Stimulated activated CD8-positive, alpha-beta memory T cell treated with anti-CD3 and anti-CD28 coated beads, Interleukin-4, amount 100 ng/mL, for 1 hour (primary cell): ENCODE measurements at places on chromosomes 11 and 22.

- no peak for DNase-seq
Observed at GRCh38 chr22:49079027-49079725, 748.5 kb downstream of the BRD1 start.

DNA sequence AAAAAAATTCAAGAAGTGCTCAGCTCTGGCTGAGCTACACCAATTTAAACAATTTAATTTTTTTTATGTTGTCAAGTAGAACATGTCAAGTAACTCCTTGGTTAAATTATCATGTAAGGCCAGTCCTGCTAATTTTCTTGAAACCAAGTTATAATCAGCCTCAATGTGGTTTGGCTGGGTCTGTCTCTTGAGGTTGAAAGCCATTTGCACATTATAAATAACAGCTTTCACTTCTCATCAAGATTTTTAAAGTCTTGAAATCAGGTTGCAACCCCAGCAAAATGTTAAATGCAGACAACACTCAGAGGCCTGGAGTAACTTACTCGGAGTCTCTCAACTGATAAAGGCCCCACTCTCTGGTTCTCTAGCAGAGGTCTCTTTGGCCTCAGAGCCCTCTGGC, 324.4 kb downstream of the BRD1 start:
- DNase-seq: no peak

GRCh38 chr11:133712051-133712560, 133.2 kb downstream of the SPATA19 start:
- no peak for DNase-seq

DNA sequence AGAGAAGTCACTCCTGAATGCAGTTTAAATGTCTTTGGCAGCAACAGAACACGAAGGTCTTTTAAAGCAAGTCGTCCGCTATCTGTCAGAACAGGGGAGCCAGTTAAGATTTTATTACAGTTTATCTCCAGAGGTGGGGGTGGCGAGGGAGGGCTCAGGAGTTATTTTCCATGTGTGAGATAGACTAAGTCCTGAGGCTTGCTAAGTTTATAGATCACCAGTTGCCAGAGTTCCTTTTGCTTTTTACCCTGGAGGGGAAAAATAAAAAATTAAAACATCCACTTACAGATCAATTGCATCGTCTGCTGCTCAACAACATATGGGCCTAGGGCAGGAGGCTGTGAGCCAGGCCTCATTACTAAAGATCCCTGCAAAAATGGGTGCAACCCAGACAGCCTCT, 90.7 kb downstream of the SNX19 start:
- DNase-seq: no peak

GRCh38 chr11:45026835-45027234, 76.2 kb upstream of the TP53I11 start:
- no peak for DNase-seq

DNA sequence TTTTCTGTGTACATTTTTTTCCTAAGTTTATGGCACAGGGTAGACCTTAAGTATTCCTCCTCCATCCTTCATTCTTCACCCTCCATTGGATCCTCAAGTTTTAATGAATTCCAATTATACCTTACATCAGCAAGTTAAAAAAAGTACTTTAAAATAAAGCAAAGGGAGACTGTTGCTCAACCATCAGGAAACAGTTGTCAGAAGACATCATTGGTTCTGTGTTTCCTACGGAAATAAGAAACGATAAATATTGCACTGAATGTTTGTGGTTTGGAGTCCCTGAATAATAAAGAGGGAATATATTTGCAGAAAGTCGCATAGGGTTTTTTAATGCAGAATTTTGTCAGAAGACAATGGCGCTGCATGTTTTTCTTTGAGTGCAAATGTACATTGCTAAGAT, 28.1 kb upstream of the LDHA start:
- no peak for DNase-seq

GRCh38 chr11:117205211-117205818, 6.1 kb downstream of the TAGLN start:
- DNase-seq: no peak

GRCh38 chr11:62559204-62559603, 12.6 kb upstream of the AHNAK start:
- no peak for DNase-seq

GRCh38 chr22:32754413-32755041, 47.0 kb upstream of the TIMP3 start:
- no peak for DNase-seq

DNA sequence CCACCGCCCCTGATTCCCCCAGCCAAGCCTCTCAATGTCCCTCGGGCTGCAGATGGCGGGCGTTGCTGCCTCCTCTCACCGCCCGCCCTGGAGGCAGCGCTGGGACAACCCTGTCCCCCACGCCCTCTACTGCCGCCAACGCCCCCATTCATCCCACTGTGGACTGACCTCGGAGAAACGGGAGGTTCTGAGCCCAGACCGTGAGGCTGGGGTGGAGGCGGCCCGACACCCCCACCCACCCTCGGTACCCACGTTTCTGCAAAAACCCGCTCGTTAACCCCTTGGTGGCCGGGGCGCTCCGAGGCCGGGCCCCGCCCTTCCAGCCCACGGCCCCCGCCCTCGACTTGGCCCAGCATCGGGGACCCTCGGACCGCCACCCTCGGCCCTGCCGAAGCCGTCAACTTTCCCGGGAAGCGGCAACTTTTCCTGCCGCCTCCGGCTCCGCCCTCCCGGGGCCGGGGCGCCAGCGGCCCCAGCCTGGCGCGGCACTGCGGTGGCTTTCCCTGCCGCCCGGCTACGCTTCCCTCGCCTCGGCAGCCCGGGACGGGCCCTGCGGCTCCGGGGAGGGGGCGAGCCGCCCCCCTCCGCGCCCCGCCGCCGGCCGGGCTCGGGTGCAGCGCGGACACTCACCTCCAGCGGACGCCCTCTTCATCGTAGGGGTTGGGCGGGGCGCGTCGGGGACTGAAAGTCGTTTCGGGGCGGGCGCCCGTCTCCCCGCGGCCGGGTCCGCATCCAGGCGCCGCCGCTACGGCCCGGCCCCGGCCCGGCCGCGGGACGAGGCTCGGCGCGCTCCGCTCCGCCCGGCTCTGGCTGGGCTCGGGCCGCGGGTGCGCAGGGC, 458 bp downstream of the RTN4R start:
- DNase-seq: no peak

GRCh38 chr22:35380537-35381423, at the start of gene HMOX1:
HMOX1 (plus strand) TSS chr22:35381096; CDS start chr22:35381174, 78 bp downstream.
- DNase-seq: peak; percentile 21

GRCh38 chr11:60206616-60207015, 23.7 kb upstream of the MS4A6A start:
- DNase-seq: no peak

DNA sequence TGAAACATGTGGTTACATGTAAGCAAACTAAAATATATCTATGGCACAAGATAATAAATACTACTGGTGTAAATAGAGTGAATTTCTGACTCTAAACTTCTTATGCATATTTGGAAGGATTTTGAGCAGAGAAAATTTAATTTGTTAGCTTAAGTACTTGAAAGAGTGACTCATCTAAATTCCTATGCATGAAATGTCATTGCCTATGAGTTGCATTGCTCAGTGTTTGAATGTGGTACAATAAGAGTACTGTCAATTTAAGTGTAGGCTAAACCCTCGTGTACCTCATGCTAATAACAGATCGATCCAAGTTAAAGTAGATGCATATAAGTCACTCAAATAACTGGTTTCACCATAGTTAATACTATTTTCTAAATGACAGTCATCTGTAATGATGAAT, 5.3 kb upstream of the CARD18 start:
- DNase-seq: no peak

DNA sequence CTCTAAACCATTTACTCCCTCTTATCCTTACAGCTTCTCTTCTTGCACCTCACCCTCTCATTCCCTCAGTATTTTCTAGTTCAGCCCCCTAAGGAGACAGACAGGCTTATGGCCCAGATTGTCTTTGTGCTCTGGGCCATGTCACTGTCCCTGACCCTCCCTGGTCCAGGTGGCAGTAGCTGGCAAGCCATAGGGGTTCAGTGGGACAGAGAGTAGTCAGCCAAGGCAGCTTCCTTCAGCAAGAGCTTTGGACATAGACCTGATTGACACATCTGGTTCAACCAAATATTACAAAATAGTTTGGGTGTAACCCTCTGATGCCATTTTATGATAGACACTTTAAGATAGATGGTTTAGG, 53.9 kb downstream of the NCAM1 start:
- no peak for DNase-seq

DNA sequence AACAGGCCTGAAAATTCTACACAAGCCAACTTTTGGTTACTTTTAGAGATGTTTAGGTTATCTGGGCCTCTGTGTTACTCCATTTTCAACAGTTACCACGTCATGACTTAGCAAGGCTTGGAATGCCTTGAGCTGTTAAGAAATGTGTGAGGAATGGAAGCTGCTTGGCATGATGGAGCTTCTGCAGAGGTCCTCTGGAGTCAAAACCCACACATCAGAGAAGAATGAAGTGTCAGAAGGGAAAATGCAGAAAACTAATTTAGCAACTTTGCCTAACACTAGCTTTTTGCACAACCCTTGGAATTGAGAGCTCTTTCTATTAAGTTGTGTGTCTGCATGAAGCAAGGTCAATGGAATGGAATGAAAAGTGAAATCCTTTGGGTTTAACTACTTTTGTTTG, 27.4 kb downstream of the FAT3 start:
- DNase-seq: no peak

GRCh38 chr11:62553080-62553838, 6.7 kb upstream of the AHNAK start:
- no peak for DNase-seq

DNA sequence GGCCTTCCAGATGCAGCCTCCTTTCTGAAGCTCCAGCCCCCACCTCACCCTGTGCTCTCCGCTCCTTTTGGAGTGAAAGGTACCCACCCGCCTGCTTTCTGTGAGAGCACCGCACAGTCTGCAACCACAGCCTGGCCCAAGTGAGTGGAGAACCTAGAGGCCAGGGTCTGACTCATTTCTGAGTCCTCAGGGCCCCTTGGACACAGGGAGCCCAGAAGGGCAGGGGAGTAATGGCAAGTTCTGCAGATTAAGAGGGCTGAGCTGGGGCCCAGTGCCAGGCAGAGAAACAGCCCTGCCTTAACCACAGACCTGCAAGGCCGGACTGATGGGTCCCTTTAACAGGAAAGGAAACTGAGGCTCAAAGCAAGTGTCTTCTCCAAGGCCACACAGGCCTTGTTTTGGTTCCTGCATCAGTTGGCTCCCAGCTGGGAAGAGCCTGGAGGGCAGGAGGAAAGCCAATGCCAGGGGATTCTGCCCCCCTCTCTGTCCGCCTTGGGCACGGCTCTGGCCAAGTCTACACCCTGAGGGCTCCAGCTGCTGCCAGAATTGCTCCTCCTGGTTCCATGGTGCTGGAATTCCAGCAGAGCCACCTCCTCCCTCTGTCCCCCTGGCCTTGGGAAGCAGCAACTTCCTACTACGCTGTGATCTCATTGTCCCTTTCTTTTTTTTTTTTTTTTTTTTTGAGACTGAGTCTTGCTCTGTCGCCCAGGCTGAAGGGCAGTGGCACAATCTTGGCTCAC, 55.1 kb downstream of the CYTH4 start:
- no peak for DNase-seq

DNA sequence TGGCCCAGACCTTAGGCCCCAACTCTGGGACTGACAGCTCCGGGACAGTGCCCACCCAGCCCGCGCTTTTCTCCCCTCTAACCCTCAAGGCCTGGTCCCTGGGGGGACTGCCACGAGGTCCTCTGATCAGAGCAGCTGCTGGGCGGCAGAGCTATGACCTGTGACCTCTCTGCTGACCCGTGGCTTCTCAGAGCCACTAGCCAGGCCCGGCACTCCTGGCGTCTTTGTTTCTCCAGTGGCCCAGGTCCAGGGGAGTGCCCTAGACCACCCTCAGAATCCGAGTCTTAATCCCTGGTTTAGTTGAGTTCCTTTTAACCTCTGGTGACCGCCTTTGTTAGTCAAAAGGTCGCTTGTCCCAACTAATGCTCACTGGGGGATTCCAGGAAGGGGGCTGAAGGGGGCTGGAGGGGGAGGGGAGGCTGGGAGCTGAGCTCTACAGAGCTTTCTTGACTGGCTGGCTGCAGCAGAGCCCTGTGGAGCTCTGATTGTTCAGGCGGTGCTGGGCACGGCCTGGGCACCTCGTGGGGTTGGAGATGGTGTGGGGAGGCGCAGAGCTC, 1.2 kb downstream of the FBLN1 start:
- DNase-seq: no peak

GRCh38 chr11:19445771-19446170, 205.0 kb upstream of the E2F8 start:
- DNase-seq: no peak

DNA sequence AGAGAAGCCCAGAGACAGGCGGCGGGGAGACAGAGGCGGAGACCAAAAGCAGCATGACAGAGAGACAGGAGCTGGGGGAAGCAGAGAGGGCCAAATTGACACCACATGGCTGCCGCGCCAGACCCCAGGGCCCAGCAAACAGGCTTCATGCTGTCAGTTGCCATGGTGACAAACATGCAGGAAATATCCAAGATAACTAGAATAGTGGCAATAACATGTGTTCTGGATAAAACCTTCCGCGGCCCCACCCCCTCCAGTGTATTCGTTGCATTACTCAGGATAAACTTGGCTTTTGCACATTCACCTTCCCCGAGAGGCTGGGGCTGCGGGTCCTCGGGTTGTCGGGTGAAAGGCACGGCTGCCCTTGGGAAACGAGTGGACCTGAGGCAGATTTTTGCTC, 49.9 kb upstream of the CDON start:
- no peak for DNase-seq

DNA sequence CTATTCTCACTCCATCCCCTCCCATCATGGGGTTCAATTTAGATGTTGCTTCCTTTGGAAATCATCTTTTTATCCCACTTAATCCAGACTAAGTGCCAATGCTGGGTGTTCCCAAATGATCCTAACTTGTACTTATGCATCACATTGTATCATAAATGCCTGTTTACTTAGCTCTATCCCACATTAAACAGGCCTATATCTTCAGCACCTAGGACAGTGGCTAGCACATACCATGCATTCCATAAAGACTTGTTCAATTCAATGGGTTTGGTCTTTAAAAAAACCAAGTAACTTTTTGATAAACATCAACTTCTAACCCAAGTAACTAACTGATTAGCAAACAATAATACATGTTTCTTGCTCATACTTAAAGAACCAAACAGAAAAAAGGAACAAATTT, 40.6 kb downstream of the RSF1 start:
- DNase-seq: no peak

GRCh38 chr11:2760196-2760871, 60.5 kb upstream of the KCNQ1OT1 start:
- DNase-seq: no peak

- DNase-seq: no peak
Observed at GRCh38 chr11:60777572-60777971, 7.6 kb upstream of the MS4A10 start.

GRCh38 chr11:108819957-108820356, 155.1 kb downstream of the DDX10 start:
- no peak for DNase-seq

GRCh38 chr22:19410941-19411689, 20.4 kb downstream of the HIRA start:
- no peak for DNase-seq
